ENCODE measurements at places on chromosomes 13 and 19.

GRCh38 chr13:79541426-79542049 lies 60.6 kb downstream of the NDFIP2 start:
- DNase-seq, result no peak

DNA sequence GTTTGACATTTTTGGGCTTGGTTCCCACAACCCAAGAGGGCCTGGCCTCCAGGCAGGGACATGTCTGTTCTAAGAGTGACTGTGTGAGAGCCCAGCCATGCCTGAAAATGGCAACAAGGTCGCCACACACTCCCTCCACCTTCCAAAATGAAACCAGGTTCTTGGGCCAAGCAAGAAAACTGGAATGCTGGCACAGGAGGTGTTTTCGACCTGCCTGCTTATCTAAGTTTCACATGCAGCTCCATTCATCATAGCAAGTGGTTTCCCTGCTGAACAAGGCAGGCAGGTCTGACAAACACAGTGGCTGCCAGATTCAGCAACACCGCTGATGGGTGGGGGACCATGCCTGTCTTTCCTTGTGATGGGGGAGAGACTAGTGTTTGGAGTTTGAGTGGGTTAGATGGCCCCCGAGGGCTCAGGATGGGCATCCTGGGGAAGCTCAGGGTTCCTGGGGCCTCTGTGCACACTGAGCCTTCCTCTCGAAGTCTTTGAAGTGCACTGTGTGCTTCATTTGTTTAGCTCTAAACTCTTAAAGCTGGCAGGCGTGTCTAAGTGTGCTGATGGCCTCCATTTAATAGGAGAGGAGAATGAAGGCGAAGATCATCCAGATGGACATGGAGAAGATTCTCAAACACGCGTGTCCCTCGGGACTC lies 17.9 kb upstream of the GAS6 start:
- DNase-seq, result no peak

DNA sequence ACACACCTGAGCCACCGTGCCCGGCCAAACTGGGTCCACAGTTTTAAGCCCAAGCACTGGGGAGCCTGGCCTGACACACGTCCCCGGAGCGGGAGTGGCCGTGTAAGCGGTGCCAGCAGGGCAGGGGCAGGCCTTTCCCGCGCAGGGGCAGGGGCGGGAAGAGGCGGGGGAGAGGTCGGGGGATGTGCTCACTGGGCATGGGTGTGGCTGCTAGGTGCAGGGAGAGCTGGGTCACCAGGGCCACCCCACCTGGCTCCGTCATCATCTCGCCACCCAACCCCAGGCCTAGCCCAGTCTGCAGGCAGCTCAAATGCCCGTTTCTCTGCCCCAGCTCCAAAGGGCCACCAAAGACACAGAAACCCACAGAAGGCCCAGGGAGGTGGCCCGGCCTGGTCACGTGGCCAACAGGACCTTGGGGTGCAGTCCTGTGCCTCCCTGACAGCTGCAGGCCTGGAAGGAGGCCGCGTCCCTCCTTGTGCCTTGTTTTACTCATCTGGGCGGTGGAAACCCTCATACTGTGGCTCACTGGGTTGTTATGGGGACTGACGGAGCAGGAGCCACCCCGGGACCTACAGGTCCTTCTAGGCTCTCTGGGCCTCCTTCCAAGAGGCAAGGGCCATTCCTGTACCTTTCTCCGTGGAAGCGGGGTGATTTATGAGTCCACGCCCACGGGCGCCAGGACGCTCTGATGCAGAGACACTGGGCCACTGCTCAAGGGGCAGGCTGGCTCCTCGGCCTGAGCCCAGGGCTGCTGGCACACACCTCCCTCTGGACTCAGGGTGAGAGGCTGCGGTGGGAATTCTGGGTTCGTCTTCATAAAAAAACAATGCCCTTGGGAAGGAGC lies 27.7 kb downstream of the MAP2K2 start:
- no peak for DNase-seq

GRCh38 chr13:39108783-39109182 lies 70.5 kb downstream of the NHLRC3 start:
- no peak for DNase-seq

DNA sequence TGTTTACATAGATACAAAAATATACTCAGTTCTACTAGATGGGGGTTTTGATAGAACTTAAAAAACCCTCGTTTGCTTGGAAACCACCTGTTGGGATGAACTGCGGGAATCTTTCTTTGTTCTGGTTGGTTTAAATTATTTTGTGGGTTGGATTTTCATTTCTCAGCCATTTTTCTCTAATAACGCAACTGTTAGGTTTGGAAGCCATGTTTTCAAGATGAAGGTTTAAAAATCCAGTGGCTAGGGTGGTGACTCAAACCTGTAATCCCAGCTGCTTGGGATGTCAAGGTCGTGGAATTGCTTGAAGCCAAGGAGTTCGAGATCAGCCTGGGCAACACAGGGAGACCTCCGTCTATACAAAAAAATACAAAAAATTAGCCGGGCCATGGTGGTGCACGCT lies 1.6 kb downstream of the URI1 start:
- no peak for DNase-seq

- no peak for DNase-seq
These were observed 1.1 kb downstream of the LILRA4 start for GRCh38 chr19:54337858-54338230.
